ENCODE measurements at places on chromosomes 7 and 10.

GRCh38 chr7:124550036-124550435, 215.6 kb downstream of the GPR37 start:
- DNase-seq: no peak

DNA sequence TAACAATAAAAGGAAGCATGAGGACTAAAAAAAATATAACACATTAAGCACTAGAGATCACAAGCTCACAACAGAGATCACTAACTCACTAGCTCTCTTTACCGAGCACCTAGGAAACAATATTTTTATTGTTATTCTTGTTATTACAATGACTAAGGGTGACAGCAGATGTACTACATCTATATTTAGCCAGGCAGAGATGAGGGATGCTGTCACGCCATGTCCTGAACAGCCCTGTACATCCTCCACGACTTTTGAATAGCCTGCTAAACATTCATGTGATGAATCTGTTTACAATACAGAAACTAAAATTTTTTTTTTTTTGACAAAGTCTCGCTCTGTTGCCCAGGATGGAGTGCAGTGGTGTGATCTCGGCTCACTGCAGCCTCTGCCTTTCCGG, 22.7 kb downstream of the FAM133B start:
- no peak for DNase-seq

GRCh38 chr10:74511051-74511450, 315.3 kb upstream of the KAT6B start:
- DNase-seq: no peak

- no peak for DNase-seq
These were observed 291.3 kb downstream of the POU6F2 start for GRCh38 chr7:39269034-39269433.

DNA sequence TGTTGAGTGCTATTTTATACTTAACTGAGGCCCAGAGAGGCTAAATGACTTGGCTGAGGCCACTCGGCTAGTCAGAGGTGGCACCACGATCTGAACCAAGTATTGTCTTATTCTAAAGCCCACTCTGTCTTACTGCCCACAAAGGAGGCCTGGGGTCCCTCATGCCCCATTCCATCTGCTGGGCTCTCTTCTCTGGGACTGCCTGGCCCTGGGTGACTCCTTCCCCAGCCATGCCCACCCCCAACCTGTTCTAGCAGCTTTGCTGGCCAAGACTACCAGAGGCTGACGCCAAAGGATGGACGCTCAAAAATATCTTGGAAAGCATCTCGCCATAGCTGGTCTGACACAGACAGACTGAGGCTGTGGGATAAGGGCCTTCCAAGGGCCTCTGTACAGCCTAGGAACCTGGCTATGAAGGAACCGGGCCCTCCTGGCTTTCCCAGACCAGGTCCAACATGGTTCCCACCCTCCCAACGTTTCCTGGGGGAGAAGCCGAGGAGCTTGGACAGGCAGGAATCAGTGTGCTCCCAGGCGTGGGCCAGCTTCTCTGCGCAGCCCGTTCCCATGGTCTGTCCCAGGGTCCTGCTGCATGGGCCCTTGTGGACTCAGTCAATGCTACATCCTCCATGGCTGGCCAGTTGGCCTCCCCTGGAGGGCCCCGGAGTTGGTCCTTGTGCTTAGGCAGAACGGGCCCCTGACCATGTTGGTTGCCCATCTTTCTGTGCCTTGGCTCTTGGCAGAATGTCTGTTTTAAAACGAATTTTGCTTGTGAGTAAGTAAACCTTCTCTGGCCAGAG, 11.7 kb downstream of the HSPA12A start:
- DNase-seq: no peak

- no peak for DNase-seq
These were observed 5.3 kb downstream of the GLRX3 start for GRCh38 chr10:130141460-130141859.

- no peak for DNase-seq
These were observed 207.3 kb upstream of the LRGUK start for GRCh38 chr7:133919810-133920209.

DNA sequence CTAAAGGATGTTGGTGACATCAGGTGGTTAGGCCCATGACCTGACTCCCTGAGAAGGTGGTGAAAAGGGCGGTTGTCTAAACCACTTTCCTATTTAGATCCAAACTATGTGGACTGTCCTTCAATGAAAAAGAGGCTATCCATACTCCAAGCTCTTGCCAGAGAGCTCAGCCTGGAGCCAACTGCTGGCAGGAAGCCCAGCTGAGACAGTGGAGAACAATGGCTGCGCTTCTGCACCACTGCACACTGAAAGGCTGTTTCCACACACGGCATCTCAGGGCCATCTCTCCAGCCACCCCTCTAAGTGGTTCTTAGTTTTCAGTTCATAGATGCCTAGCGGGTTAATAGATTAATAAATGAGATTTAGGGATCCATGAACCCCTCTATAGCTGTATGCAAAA, 488.8 kb upstream of the ZMIZ1 start:
- DNase-seq: no peak

DNA sequence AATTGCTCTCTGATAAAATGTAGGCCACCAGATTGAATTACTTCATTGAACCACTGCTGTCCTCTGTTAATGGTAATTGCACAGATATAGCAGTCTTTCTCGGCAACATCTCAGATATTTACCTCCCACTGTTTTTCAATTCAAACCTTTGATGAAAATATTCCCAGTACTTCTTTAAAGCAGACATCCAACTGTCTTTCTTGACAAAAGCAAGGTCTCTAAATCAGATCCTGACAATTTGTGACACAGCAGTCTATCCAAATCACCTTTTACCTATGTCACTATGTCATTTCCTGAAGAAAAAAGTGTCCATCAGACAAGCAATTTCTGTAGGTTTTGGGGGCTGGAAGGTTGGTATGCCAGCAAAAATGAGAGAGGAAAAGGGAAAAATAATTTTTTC, 555.7 kb downstream of the AUTS2 start:
- no peak for DNase-seq

DNA sequence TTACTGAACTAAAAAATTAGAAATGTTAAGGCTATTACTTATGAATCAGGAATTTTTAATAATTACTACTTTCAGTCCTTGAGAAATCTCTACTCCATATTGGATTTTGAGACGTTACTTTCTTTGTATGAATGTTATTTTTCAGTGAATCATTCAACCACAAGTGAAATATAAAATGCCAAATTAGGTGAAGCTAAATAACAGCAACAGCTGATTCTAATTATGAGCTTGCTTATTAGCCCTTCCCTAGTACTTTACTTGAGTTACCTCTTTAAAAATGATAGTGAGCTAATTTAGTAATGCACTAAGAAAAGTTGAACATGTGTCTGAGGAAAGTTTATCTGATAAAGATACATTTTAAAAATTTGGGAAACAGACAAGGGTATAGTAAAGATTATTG, 51.4 kb downstream of the PCGF5 start:
- DNase-seq: no peak

DNA sequence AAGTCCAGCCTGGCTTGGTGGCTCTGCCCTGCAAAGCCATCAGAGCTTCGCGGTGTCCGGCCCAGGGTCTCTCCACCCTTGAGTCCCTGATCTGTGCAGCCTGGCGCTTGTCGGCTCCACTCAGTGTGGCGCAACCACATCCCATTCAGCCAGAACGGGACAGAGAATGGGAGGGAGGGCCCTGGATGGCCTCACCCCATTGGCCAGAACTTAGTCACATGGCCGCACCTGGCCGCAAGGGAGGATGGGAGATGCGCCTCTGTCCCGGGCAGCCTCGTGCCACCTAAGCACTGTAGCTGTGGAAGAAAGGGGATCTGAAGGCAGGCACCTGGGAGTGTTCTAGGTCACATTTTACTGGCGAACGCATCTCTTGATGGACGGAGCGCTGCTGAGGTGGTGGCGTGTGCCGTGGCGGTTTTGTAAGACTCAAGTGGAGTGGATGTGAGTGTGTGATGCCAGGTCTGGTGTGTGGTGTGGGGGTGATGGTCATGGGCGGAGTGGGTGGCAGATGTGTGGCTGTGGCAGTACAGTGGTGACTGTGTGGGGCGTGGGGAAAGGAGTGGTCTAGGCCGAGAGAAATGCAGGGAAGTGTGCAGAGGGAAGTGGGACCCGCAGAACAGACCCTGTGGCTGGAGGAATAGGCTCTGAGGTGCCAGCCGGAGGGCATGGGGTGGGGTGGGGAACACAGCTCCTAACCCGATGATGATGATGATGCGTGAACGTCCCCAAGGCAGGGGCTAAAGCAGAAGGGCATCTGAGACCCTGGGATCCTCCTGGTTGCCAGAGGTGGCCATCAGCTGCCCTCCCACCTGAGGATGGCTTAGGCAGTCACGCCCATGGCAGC, 19.0 kb downstream of the CLEC2L start:
- no peak for DNase-seq

DNA sequence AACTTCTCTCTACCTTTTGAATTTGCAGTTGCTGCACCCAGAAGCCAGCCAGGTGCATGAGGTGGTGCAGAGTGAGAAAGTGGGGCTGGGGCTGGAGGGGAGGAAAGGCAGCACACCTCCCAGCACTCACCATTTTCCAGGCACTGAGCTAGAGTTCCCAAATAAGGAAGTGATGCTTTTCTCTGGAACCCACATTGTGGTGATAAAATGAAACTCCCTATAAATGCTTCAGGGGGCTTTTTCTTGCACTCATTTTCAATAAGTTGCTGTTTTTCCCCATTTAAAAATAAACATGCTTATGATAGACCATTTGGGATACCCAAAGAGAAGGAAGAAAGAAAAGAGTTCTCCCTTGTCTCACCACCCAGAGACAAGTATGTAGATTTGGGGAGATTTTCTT, 42.8 kb upstream of the TNS3 start:
- no peak for DNase-seq

DNA sequence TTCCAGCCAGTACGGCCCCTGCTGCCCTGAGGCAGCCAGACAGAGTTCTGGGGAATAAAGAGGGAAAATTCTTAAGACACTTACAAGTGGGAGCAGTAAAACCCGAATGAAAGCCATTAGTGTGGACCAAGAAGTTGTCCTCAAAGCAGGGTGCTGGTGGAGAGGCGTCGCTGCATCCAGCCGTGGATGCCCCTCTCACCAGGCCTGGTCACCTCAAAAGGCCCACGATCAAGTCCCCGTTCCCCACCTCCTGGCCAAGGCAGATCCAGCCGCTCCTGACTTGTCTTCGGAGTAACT, 656 bp downstream of the VSTM4 start:
- no peak for DNase-seq

- no peak for DNase-seq
These were observed 255.7 kb downstream of the TNS3 start for GRCh38 chr7:47326220-47326619.

GRCh38 chr10:112716924-112717413, 233.1 kb upstream of the TCF7L2 start:
- DNase-seq: no peak

DNA sequence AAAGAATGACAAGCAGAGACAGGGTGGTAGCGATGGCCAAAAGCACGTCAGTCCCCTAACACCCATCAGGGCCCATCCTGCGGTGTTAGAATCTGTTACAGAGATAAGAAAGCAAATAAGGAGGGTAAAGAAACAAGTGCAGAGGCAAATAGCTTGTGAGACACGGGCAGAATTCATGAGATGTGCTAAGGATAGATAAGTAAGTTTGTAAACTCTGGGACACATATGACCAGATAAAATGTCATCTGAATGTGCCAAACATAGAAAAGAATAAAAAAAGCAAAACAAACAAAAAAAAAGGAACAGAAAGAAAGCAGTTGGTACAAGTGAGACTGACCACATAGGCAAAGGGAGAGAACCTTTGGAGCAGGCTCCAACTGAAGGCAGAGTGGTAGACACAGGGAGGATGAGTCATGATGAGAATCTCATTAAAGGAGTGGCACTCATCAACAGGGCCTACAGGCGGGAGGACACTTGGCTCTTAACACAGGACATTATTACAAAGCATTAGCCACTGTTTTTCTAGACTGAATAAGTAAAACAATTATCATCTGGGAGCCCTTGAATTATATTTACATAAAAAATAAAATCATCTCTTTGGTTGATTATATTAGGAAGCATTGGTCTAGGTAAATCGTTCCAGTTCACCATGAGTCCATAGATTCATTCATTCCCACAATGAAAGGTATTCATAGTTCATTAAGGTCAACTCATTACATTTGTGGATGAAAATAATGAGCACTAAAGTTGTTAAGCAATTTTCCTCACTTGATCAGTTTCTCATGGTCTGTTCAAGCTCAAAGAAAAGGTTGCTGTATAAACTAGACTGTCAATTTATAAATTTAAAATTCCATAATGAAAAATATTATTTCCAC, 21.5 kb upstream of the EPHB6 start:
- no peak for DNase-seq

- DNase-seq: no peak
These were observed 73.4 kb downstream of the CFAP46 start for GRCh38 chr10:132868995-132869394.

DNA sequence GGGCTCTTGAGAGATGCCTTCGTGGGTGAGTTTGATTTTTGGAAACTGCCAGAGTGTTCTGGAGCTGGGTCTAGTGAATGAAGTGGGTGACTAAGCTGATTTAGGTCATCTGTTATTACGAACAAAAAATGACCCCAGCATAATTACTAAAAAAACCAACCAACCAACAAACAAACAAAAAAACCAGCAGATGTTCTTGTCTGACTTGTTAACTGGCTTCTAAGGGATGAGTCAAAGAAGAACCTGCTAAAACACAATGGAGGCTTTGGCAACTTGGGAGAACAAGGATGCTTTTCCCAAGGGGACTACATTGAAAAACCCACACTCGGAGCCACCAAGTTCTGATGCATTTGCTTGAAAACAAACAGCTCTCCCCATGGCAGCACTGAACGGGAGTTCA, 11.5 kb downstream of the TACR2 start:
- DNase-seq: no peak

- no peak for DNase-seq
These were observed 120.0 kb downstream of the PPP1R9A start for GRCh38 chr7:95027234-95027872.

Data from stimulated activated CD4-positive, alpha-beta T cell treated with anti-CD3 and anti-CD28 coated beads, Interleukin-2, amount 100 ng/mL, for 48 hours (primary cell).